ENCODE measurements at places on chromosomes 2 and 18.

GRCh38 chr2:164906947-164907346, 48.4 kb downstream of the SLC38A11 start:
- DNase-seq: no peak

DNA sequence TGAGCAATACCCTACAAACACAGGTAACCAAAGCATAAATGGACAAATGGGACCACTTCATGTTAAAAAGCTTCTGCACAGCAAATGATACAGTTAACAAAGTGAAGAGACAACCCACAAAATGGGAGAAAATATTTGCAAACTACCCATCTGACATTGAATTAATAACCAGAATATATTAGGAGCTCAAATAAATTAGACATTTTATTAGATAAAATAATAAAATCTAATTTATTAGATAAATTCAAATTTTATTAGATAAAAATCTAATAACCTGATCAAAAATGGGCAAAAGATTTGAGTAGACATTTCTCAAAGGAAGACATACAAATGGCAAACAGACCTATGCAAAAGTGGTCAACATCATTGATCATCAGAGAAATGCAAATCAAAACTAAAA, 35.8 kb upstream of the KCNH7 start:
- no peak for DNase-seq

DNA sequence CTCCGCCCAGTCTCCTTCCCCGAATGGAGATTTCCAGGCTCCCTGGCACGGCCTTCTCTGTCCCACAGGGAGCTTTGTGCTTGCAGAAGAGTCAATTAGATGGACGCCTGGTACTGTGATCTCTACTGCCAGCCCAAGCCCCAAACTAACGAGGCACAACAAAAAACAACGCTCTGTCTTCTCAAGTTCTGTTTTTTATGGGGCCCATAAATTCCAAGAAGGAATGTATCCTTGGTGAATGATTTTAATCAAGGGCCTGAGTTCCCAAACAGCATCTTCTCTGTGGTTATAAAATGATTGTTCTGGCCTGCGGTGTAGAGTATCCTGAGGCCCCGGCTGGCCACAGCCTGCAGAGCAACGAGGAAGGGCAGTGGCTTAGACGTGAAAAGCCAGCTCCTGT, 219.5 kb downstream of the CLIP4 start:
- no peak for DNase-seq

GRCh38 chr2:100302585-100302892, 19.8 kb downstream of the LONRF2 start:
- DNase-seq: no peak

- DNase-seq: no peak
Measured at GRCh38 chr2:3487432-3487831, 31.9 kb downstream of the ADI1 start.

DNA sequence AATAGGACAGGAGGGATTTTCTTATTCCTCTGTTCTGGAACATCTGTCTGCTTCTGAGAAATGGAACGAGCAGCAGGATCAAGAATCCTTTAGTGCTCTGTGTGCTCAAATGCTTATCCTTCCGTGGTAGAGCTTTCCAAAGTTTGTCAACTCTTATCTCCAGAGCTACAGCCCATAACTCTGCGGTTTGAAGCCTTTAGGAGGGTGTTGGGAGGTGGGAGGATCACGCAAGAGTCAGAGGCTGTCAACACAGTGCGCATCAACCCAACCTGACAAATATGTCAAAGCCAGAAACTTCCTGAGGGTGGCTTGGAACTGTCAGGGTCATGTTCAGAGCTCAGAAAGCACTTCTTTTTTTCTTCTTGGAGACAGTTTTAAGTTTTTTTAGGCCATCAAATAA, 95.9 kb downstream of the CRIM1 start:
- no peak for DNase-seq

DNA sequence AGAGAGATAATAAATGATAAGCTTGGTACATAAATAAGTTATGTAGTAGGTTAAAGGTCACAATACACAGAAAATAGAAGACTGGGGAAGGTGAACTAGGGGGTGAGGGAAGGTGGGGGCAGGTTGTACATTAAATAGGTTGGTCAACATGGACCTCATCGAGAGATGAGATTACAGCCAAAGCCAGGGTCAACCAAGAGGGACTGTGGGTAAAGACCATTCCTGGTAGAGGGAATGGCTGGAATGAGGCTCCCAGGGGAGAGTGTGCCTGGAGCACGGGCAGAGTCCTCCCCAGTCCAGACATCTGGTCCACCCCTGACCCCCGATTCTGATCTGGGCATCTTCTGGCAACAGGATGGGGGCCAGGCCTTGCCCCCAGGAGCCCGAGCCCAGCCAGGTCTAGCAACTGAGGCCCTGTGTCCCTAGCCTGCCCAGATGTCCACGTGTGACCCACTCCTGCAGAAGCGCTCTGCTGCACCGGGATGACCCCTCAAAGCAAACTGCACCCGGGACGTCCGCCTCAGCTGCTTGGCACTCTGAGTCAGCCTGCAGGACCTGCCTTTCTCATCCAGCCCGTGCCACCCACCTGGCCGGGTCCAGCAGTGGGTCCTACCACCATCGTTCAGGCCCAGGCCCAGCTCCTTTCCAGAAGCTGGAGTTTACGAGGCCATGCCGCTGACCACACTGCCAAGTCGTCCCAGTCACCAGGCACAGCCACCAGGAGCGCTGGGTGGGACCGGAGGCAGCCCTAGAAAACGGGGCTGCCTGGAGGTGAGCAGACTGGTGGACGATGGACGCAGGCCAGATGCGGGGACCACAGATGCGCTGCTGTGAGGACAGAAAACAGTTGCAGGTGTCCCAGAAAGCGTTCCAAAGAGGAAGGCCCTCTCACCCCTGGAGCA, 56.2 kb upstream of the ID2 start:
- DNase-seq: no peak

DNA sequence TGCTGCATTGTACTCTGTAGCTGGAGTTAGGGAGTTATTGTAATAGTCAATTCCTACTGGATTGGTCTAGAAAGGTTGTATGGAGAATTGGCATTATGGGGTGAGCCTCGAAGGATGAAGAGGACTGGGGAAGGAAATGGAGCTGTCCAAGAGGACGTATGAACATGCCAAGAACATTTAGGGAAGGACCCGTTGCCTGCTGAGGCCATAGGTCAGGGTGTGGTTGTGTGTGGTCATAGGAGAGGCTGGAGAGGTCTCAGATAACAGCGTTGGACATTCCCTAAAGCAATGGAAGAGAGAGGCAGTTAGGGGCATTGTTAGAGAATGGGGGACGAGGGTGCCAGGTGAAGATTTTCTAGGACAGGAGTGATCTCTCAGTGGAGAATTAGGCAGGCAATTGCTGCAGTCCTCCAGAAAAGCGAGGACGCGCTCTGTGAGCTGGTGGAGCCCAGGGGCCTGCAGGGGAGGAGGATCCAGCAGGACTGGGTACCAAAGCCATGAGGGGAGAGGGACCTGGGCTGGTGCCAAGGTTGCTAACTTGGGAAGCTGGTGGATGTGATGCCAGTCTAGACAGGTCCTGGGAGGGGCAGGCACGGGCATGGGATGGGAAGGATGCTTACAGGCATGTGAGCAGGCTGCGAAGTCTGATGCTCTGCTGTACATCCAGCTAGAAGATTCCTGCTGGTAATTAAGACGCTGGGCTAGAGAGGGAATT, 9.4 kb upstream of the PSD4 start:
- no peak for DNase-seq

GRCh38 chr2:143909577-143910353, 610.2 kb downstream of the ZEB2 start:
- no peak for DNase-seq

Data from SW 1271 (cell line).